NCI-H1417 treated with DMSO at 0.1 percent for 48 hours (cell line): ENCODE measurements at places on chromosomes 1 and 21.

- no peak for DNase-seq
Observed at GRCh38 chr1:154808261-154808908, 61.7 kb downstream of the KCNN3 start.

GRCh38 chr1:214557952-214558735 lies 6.7 kb upstream of the PTPN14 start:
- no peak for DNase-seq

DNA sequence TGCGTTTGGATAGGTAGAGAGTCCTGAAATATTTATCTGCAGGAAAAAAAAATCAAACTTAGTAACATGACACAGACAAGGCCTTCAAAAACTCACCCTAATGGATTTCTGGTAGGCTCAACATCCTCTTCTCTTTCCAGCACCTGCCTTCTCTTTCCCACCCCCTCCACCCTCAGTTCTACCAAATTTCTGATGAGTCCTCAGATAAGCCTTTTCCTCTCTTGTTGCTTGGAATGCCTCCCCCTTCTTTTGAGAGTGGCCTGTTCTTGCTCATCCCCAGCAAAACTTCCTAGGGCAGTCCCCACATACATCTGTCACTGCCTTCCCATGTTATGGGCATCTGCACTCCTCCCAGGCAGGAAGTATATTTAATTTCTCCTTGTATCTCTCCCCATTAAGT lies 7.6 kb upstream of the LBR start:
- no peak for DNase-seq

DNA sequence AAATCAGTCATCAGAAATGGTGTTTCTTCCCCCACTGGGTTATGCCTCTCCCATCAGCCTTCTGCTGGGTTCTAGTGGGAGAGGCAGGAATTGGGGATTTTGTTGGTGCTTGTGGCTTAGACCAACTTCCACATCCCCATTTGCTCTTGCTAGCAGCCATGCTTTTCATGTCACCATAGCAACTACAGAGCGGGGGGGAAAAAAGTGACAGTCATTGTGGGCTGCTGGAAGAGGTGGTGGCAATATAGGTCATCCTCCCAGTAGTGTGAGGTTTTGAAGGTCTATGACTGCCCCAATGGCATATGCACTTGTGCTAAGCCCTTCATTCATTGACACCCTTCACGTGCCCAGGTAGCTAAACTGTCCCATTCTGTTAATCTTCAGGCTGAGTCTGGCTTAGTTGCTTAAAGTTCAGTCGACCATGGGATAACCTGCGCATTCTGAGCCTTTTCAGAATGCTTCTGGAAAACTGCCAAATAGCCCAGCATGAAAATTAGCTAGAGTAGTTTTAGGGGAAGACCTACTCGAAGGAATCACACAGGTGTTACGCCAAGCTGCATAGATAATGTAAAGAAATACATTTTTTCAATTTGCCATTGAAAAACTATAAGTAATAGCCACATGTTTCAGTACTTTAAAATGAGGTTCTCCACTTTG lies 53.7 kb upstream of the ZNF326 start:
- no peak for DNase-seq

GRCh38 chr1:107394301-107394700 lies 253.5 kb downstream of the NTNG1 start:
- no peak for DNase-seq

DNA sequence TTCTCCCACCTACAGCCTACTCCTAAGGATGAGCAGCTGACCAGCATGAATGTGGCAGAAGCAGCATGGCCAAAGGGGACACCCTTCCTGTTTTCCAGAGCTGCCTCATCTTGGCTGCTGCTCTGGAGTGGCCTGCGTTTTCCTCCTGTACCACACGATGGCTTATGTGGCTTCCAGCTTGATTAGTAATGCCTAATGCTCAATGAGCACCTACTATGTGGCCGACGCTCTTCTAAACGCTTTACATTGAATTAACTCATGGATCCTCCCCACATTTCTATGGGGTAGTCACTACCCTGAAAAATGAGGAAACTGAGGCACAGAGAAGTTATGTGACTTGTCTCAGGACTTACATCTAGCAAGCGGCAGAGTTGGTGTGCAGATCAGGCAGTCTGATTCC lies 18.0 kb upstream of the SDHB start:
- no peak for DNase-seq

DNA sequence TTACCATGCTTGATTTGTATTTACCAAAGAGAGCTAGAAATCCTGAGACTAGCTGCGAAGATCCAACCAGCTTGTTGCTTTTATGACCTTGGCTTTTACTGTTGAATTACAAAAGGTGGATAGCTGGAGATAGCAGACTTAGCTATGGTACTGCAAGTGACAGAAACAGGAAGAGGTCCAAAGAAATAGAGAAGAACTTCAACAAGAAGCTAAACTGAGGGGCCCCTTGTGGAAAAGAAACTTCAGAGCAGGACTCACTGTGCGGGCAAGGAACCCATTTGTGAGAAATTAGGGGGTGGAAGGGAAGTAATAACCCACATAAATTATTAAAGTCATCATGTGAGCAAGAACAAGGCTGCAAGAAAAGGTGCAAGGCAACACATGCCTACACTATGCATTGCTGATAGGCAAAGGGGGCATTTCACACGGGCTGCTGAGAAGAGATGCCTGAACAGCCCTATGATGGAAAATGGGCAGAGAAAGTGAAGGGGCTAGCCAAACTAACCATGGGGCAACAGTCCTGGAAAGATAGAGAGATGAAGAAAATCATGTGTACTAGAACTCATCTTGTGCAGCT lies 116.6 kb upstream of the PRDX6 start:
- DNase-seq: no peak

GRCh38 chr1:243217349-243217748 lies 37.7 kb downstream of the CEP170 start:
- no peak for DNase-seq

- no peak for DNase-seq
Observed at GRCh38 chr1:35264871-35265270, 3.6 kb upstream of the ZMYM4 start.

DNA sequence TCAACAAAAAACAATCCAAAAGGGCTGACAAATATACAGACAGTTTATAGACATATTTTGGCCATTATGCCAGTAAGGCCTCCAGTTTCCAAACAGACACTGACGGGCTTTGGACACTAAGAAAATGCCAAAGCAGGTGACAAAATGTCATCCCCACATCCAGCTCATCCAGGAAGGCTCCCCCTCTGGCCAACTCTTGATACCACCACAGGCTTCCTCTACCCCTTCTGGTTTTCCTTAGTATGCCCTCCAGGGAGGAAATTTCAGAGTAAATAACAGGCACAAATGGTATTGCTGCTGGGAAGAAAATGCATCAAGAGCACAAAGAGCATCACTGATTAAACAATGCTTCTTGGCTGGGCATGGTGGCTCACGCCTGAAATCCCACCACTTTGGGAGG lies 225.3 kb downstream of the VAV3 start:
- DNase-seq: no peak

GRCh38 chr1:216075339-216075738 lies 347.9 kb downstream of the USH2A start:
- DNase-seq: no peak

DNA sequence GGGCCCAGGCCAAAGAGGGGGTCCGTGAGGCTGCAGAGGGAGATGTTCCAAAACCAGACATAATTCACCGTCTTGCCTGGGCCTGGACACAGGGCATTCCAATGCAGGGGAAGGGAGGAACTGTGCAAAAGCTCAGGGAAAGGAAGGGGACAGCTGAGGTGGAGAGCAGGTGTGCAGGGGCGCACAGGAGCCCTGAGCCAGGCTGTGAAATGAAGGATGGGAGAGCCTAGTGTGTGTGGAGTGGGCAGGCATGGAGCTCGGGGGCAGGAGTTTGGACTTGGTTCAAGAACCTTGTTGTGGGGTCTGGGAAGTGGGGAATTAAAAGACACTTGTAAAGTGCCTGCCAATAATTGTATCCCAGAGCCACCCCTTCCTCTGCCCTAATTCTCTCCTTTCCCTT lies 2.3 kb downstream of the TNNI1 start:
- DNase-seq: no peak

- DNase-seq: no peak
Observed at GRCh38 chr1:30472009-30472408, 251.4 kb downstream of the MATN1 start.

- DNase-seq: no peak
Observed at GRCh38 chr21:44350773-44351481, 2.5 kb upstream of the TRPM2 start.

DNA sequence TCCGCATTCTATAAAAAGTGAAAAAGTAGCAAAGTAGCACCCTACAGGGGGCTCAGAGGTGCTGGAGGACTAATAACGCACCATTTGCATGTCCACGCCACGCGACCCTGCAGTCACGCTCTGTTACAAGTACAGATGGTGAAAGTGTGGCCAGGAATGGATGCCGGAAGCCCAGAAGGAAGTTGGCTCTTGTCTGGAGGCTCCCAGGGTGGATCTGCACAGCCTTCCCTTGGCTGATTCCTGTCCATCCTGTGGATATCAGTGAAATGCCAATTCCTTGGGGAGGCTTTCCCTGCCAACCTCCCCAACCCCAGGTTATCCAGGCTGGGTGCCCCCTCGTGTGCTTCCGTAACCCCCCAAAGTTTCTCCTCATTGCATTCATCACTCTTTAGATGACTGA lies 396.8 kb downstream of the KIF26B start:
- DNase-seq: no peak
